ENCODE measurements at places on chromosomes 3 and 15.

- DNase-seq = no peak
These were observed 25.9 kb downstream of the ADCY5 start for GRCh38 chr3:123423031-123423430.

DNA sequence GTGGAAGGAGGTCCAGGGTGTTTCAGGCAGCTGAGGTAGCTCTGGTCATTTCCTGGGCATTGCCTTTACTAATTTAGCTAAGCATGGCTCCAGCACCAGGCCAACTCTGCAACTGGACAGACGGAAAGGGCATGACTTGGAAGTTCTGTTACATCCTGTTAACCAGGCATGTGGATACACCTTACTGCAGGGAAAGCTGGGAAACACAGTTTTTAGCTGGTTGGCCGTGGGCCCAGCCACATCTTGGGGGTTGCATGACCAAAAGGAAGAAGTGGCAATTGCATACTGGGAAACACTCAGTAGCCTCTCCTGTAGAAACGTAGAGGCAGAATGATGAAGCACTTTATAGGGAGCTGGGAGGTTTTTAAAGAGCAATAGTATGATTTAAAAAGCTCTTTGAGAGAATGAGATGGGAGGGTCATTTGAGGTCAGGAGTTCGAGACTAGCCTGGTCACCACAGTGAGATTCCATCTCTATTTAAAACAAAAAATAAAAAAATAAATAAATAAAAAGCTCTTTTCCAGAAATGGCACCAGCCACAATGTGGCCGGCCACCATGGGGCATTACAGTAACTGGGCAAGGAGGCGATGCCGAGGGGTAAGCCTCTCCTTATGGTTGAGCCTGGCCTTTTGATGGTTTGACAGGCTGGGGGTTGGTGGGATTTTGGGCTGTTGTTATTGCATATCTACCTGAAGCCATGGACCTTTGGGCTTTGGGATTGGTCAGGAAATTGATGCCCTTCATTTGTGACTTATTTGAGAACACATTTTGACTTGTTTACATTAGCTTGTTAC, 28.6 kb downstream of the TRAK1 start:
- DNase-seq = no peak

- no peak for DNase-seq
These were observed 77.5 kb downstream of the IGF1R start for GRCh38 chr15:98725874-98726273.

DNA sequence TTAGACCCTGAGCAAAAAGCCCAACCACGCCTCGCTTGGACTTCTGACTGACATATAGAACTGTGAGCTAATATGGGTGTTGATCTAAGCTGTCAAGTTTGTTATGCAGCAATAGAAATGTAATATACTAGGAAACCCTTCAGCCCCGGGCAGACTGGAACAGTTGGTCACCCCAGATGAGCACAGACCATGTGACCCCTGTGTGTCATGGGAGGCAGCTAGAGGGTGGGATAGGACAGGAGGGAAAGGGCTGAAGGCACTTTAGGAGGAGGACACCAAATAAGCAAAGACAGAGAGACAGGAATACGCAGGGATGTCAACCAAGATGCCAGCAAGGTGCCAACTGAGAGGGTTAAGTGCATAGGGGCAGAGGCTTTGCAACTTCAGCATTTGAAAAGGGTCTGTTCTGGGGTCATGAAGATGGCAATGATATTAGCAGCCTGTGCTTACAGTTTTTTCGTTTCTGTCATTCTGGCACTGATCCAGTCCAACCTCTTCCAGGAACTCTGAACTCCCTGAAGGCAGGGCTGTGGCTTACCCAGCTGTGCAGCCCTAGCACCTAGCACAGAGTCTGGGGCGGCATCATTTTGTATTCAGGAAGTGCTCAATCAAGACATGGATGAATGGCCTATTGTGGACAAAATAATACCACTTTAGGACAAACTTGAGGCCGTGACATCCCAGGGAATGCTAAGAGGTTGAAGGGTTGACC, 51.4 kb downstream of the HES1 start:
- no peak for DNase-seq

DNA sequence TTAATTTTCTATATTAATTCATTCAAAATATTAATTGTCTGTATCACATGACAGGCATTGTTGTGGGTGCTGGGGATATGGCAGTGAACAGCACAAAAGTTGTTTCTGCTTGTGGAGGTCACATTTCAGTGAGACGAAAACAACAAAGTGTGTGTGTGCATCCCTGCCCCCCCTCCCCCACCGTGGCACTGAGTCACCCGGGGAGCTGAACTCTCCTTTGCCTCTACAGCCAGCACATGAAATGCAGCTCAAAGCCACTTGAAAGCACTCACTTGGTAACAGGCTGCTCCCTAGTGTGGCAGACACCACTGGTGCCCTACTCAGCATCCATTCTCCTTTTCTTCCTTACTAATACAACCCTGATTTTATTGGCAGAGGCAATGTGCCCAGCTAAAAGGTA, 16.9 kb upstream of the SCAMP5 start:
- no peak for DNase-seq

DNA sequence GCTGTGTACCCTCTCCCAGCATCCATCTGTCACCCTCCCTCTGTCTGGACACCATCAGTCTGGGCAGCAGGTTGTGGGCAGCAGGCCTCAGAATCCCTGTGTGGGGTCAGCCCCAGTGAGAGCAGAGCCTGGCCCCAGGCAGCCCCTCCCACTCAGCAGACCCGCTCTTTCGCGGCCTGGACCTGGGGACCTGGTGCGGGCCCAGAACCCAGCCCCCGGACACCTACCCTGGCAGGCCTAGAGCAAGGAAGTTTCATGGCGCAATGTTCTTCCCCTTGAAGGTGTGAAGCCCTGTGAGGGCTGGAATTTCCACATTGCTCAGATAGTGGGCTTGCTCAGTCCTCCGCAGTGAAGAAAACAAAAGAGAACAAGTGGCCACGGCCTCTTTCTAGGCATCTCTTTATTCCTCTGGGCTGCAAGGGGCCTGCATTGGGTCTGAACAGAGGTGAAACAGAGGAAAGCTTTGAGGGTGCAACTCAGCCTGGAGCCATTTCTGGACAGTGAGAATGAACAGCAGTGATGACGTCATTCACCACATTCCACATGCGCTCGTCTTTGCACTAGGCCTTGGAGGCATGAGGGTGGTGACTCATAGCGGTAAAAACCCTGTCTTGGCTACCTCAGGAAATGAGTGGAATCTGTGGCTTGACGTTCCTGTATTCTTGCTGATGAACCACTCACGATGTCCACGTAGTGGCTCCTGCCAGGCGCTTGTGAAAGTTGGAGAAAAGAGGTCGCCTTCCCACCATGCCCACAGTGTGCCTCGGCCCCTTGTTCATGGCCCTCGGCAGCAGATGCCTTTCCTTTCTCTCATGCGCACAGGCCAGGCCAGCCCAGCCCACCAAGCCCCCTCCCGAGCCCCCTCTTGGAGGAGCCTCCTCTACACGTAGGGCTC, 66.1 kb downstream of the SLC30A4 start:
- DNase-seq = no peak

DNA sequence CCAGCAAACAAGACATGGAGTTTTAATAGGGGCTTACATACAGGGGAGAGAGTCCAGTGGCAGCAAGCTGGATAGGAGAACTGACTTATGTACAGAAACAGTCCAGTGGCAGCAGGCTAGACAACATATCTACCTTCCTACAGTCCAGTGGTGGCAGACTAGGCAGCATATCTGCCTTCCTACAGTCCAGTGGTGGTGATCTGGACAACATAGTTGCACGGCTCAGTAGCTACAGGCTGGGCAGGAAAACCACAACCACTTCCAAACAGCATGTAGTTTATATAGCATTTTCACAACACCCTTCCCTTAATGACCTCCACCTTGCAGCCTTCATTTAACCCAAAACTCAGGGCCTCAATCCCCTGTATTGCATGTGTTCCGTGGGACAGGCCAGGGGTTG, 181.3 kb upstream of the EIF1B start:
- DNase-seq = no peak

GRCh38 chr3:88019024-88019423, 39.8 kb downstream of the CGGBP1 start:
- no peak for DNase-seq

- no peak for DNase-seq
These were observed 35.5 kb downstream of the IGF1R start for GRCh38 chr15:98683831-98684230.

DNA sequence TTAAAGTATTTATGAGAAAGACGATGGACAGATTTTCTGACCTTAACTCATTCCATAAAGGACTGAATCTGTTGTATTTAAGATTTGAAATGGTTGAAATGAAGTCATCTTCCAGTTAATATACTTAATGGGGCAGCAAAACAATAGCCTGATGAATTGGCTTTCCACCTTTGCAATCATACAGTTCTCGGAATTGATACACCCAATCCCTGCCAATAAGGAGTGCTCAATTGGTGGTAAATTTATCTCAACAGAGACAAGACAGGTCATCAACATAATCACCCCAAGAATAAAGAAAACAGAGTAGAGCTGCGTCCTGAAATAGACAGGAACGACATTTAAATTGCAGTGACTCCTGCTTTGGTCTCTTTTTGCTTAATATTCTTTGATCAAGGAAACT, 11.2 kb downstream of the ANXA2 start:
- DNase-seq = no peak

DNA sequence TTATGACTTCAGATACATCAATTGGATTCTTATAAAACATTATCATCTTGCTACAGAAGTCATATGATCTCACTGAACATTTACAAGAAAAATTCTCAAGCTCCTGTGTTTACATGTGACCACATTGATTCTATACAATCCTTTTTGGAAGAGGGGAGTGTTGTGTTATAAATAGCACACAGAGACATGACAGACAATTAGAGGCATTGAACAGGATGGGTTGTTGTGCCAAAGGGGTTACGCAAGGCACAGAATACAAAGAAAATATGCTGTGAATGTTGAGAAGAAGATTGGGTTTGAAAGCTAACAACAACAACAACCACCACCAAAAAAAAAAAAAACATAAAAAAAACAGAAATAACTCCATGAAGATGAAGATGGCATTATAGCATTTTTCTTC, 32.5 kb upstream of the TBL1XR1 start:
- DNase-seq = no peak

GRCh38 chr3:69639851-69640250, 99.4 kb upstream of the MITF start:
- no peak for DNase-seq

DNA sequence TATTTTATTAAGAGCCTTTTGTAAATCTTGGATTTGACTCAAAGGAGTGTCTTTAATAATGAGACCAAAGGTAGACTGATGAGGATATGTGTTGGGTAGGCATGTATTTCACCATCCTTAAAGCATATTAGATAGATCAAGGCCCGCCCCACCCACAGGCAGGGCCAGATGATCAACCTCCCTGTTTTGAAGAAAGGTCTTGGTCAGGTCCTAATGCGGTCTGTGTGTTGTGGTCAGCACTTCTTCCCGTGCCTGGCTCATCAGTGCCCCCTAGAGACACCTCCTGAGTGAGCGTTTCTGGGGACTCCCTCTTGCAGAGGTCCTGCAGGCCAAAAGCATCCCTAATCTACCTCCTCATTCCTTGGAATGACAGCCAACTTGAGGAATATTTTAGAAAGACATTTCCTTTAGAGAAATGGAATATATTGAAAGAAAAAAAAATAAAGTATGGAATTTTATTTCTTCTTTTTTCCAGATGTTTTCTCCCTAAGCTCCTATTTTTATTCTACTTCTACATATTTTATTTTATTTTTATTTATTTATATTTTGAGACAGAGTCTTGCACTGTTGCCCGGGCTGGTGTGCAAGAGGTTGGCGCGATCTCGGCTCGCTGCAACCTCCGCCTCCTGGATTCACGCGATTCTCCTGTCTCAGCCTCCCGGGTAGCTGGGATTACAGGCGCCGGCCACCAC, 6.0 kb downstream of the TM4SF4 start:
- DNase-seq = no peak

DNA sequence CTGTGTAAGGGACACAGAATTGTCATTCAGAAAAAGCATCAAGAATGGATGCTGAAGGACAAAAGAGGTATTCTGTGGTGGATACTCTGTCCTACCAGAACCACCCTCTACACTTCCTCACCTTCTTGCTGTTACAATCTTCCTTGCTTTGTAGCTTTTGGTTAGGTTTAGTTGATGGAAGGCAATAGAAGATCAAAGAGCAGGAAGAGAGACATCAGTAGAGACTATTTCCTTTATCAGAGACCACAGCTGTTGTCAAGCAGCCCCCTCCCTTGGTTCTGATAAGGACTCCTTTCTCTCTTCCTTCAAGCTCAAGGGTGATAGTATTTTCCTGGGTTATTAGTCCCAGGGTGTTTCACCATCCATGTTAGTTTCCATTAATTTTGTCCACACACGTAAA, 84.7 kb upstream of the ALCAM start:
- DNase-seq = no peak

GRCh38 chr3:72093270-72093991, 308.5 kb upstream of the PROK2 start:
- DNase-seq = no peak

GRCh38 chr15:29268706-29269484, 727 bp downstream of the NSMCE3 start:
- DNase-seq = no peak

DNA sequence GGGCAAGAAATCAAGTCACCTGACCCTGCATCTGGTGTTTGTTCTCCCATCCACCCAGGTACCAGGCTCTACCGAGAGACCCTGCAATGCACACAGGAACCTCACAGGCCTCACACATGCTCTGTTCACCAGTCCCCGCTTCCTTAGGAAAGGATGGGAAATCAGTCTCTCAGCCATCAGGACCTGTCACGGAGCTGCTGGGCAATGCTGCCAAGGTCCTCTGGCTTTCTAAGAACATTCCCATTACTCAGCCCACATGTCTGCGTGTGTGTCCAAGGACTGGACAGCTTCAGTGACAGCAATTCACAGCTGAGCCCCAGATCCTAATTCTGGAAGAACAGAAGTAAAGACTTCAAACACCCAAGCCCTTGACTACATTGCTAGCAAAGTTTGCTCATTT, 6.5 kb upstream of the SRGAP3 start:
- DNase-seq = no peak

- DNase-seq = no peak
These were observed 298.6 kb upstream of the ZNF717 start for GRCh38 chr3:76083992-76084391.

GRCh38 chr3:157157836-157158235, 2.1 kb downstream of the CCNL1 start:
- DNase-seq = no peak

DNA sequence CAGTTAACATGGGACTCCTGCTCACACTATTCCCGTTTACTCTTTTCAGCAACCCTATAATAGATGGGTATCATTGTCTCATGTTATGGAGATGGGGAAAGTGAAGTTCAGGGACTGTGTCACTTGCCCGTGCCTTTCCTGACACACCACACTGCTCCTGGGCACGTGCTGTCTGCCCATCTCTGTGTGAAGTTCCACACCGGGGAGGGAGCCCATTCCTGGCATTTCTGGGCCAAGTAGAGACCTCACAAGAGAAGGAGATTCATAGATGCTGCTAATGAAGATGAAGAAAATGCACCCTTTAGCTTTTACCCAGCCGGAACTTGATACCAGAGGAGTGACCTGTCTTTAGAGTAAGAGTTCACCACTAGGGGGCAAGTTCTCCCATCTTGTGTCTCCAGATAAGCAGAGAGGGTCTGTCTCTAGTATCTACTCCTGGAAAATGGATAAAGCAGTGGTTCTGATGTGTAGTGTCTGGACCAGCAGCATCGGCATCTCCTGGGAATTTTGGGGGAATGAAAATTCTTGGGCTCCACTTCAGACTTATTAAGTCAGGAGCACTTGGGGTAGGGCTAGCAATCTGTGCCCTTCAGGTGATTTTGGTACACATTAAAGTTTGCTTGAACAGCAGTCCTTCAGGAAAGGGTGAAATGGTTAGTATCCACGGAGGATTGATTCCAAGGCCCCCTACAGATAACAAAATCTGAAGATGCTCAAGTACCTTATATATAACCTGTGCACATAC, 2.0 kb upstream of the TOPBP1 start:
- DNase-seq = no peak
